ENCODE measurements at places on chromosomes 2 and 18. TPM values are rescaled to one million over a fixed set of nuclear protein-coding genes. Genes with fewer than 3 reads are reported as not detected.

DNA sequence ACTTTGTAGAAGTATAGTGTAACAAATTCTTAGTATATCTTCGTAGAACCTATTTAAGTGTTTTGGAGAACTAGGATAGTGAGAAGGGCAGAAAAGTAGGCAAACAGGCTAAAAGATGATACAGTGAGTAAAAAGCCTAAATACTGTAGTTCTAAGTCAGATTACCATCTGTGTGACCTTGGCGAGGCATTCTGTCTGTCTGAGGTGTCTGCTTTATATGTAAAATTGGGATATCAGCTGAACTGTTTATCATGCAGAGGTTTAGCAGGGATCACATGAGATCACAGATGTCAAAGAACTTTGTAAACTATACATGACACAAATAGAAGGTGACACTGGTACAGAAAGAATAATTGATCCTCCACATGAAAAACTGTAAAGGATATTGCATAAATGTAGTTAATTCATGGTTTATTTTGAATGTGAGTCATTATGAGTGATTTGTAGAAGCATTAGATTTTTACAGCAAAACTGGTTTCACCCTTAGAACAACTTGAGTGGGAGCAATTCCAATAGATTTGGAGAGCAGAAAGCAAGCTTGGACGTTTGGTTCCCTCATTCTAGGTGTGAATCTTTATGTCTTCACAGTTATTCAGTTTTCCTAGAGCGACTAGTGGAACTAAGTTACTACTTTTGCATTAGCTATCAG lies 41.9 kb downstream of the TAF1B start:
- no peak for DNase-seq

GRCh38 chr18:48162956-48163737 lies 232.7 kb upstream of the SMAD2 start:
- no peak for DNase-seq

DNA sequence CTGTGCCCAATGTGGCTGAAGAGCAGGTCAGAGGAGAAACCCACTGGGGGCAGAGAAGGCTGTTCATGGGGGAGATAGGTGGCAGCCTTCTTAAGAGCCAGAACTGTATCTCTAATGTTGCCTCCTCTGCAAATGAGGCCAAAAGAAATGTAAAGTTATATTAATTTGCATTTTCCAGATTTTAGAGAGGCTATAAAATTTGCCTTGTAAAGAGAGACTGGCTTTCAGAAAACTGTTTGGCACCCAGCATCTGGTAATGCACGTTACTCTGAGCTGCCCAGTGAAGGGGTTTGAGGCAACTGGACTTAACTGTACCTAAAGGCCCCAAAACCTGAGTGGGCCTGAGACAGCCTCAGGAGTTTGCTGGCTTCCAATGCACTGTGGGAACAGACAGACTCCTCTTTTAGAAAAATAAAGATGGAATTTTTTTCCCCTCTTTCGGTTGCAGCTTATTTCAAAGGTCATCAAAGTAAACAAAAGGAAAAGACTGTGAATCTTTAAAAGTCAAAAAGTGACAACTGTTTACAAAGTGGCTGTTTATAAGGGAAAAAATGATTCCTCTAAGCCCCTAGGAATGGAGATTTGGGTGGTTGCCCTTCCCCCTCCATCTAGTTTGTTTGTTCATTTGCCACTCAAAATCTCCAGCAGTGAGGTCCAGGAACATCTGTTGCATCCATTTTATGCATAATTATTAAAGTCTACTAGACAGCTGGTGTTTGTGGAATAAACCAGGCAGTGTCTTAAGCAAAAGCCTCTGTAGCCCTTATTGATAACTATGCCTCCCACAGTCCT lies 132.2 kb upstream of the ZFP36L2 start:
- no peak for DNase-seq

DNA sequence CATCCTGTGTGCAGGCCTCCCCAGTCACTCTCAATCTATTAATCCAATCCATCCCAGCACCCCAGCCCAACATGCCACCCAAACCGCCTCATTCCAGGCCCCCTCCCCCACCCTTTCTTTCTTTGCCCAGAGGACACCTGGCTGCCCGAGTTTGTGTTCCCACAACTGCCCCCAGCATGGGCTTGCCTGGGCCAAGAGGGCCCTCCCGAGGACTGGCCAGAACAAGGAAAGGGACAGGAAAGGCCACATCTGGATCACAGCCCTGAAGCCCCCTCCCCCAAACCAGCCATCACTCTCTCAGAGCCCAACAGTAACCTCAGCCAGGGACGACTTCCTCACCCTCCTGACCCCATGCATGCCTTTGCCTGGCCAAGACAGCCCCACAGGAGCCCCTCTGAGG lies 1.2 kb downstream of the TNS1 start:
- DNase-seq: no peak

DNA sequence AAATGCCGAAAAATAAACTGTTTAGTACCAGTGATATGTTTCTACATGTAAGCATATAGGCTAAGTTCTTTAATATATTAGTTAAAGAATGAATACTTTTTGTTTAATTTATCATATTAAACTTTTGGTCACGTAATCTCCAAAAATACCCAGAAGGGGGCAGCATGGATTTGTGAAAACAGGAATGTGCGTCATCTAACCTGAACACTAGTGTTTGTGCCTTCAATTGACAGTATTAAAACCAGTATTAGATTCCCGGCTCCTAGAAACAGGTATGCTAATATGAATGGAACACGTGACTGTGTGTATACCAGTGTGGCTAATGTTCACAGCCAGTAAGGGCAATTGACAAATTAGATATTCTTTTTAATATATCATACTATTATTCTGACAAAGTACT lies 51.8 kb downstream of the WDR7 start:
- peak; percentile 39 for DNase-seq

The ITPRIPL1 gene
- total RNA-seq: 1.8 TPM

Measured in endothelial cell (in vitro differentiated cells).